CD4-positive, alpha-beta T cell treated with Interleukin-15 for 4 hours (primary cell): ENCODE measurements at places on chromosomes 12 and 14.
A peak's percentile ranks its signal among the peaks of the same experiment; 100 is the strongest.

DNA sequence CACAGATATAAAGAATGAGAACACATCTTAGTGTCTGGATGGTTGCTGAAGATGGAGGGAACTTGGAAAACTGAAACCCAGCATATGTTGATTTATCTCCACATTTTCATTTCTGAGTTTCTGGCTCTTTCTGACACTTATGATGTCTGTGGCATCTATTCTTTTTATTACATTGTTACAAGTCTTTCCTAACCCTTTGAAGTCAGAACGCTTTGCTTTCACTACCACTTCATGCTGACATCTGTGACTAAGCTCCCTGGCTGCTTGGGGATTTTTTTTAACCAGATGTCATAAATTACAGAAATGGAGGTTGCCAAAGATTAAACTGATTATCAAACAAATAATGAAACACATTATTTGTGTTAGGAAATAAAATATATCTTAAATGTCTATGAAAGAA lies 188.7 kb downstream of the KITLG start:
- no peak for DNase-seq

DNA sequence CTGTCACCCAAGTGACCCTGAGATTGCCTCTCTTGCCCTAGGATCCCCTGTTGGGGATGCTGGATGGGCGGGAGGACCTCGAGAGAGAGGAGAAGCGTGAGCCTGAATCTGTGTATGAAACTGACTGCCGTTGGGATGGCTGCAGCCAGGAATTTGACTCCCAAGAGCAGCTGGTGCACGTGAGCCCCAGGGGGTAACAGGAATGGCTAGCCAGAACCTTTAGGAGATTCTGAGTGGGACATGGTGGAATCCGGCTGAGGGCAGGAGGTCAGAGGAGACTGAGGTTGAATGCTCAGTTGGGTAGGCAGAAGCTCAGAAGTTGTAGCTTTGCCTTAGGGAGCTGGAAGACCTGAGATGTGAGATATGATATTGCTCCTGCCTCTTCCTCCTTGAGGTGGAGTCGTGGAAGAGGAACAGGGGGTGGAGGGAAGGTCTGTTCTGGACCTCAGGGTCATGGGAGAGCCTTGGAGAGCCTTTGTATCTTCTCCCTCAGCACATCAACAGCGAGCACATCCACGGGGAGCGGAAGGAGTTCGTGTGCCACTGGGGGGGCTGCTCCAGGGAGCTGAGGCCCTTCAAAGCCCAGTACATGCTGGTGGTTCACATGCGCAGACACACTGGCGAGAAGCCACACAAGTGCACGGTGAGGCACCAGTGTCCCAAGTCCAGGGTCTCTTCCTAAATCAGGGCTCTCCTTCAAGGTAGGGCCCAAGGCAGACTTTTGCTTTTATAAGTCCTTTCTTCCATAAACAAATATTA lies 6.3 kb downstream of the GLI1 start:
- no peak for DNase-seq

GRCh38 chr14:68131907-68132306 lies 312.3 kb downstream of the RAD51B start:
- no peak for DNase-seq

DNA sequence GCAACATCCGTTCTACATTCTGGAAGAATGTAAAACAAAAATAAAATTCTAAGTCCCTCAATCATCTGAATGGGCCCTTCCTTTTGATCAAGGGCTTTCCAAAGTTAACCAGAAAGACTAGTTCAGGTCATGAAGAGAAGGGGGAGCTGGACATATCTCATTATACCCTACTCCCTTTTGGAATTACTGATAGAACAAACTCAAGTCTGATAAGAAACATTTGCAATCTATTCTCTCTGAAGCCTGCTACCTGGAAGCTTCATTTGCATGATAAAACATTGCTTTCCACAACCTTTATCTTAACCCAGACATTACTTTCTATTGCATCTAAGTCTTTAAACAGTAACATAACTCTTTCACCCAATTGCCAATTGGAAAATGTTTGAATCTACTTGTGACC lies 8.3 kb upstream of the ACSM4 start:
- no peak for DNase-seq

DNA sequence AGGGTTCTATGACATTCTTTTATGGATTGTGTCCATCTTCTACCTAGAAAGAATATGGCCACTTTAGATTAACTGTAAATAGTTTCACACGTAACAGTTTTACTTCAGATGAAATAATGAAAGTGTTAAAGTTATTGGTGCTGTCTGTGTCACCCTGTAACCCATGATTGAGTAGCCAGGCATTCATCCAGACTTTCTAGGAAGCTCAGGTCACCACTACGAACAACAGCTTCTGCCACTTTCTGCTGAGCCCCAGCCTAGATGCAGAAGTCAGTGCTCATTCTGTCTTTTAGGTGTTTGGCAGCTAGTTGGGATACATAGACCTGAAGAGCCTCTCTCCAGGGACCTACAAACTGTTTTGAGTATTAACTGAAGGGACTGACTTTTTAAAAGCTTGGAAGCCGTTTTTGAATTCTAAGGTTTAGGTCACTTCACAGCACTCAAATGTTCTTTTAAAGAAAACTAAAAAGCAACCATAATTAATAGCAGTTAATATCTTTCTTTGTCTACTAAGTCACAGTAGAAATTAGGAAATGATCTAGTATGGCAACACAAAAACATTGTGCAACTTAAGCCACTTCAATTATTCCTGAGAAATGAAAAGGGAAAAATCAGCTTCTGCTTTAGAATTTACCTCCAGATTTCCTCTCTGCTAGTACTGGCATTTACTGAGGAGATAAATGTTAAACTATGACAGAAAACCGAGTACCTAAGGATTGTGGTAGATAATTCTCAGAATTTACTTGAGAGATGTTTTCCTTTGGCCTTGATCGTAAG lies 266.9 kb downstream of the CCDC91 start:
- DNase-seq: no peak

DNA sequence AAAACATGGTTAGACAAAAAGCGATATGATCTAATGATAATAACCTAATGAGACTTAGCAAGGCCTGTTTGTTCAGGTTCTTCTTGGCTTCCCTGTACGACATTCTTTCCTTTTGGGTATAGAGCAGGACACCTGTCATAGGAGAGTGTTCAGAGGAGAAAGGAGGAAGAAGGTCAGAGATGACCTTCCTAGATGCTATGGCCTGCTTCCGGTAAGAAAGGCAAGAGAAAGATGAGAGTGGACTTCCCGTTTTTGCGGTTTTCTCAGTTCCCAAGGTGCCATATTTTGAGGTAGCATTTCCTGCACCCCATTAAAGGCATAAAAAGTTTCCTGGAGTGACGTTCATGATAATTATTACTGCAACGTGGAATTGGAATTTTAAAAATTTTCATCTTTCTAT lies 8.7 kb downstream of the CLEC4E start:
- DNase-seq: no peak

DNA sequence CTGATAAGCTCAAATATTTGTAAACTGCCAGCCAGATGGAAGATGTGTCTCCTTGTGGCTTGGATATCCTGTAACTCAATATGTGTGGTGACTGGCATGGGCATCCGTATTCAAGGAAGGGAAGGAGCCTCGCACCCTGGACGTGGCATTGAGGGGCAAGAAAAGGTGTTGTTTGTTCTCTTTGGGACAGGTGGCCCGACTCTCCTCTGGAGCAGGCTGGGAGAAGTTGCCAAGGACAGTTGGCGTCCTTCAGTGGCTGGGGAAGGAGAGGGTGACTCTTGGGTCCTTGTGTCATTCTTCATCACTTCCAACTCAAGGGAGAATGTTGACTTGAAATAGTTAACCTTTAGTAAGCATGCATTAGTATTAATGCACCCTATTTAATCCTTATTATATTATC lies 39.6 kb downstream of the CACNA1C start:
- no peak for DNase-seq

GRCh38 chr12:94100211-94100627 lies 48.2 kb upstream of the PLXNC1 start:
- DNase-seq: peak; percentile 14

- no peak for DNase-seq
Observed at GRCh38 chr12:62683776-62684569, 217.3 kb downstream of the MON2 start.

- no peak for DNase-seq
Observed at GRCh38 chr14:45664668-45665356, 411.8 kb upstream of the MIS18BP1 start.

DNA sequence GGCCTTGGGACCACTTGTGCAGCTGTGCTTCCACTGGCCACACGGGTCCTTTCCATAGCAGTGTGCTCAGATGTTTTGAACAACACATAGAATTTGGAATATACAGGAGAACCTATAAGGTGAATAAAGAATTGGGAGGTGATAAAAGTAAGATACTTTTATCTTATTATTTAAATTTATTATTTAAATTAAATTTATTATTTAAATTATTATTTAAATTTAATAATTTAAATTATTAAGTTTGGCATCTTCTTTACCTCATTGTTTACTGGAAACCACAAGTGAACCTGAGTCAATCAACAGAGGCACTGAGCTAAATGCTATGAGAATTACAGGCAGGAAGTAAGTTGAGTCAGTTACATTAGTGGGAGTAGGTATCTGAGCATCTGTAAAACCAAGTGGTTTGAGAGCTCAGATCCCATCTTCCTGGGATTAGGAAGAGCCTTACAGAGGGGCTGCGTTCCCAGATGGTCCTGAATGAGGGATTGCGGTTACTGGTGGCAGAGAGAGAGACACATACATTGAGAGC lies 103.1 kb downstream of the ESR2 start:
- DNase-seq: no peak

GRCh38 chr12:2076196-2076570 lies 23.4 kb downstream of the CACNA1C start:
- DNase-seq: no peak

DNA sequence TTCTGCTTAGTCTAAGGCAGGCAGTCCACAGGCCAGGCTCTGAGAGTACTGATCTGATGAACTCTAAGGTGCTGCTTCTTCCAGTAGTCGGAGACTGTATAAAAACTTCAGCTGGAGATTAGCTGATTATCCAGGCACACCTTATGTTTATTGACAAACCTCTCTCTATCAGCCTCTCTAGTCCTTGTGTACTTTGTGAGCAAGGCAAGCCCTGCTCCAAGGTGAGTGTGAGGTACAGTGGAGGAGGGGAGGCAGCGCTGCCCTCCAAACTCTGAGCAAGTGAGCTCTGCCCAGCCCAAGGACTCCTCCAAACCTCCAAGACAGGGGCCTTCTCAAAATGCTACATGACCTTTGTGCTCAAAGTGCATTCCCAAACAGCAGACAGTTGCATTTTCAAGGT lies 95.9 kb upstream of the CDKN3 start:
- no peak for DNase-seq

DNA sequence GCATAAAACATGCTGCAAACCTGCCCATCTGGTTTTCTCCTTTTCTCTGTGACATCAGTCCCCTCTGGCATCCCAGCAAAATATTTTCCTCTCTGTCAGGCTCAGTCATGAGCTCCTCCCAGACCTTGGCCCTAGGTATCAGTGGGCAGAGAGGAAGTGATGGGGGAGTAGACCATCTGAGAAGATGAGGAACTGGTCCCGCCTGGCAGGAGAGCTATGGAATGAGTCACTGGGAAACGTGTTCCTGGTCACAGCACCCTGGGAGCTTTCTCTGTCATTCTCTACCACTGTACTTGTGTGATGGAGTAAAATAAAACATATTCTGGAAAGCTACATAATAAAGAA lies 5.0 kb upstream of the SRSF9 start:
- DNase-seq: no peak

DNA sequence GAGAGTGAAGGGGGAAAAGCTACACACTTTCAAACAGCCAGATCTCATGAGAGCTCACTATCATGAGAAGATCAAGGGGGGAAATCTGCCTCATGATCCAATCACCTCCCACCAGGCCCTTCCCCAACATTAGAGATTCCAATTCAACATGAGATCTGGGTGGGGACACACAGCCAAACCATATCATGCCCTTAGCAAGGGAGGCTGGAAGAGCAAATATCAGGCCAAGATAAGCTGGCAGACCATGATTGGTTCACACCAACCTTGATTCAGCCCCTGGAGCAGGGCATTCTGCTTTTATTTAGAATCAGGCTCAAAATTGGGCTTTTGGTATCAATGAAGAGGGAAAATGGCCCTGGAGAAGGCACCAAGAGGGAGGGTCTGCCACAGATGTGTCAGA lies 137.4 kb downstream of the PRKCH start:
- DNase-seq: no peak

DNA sequence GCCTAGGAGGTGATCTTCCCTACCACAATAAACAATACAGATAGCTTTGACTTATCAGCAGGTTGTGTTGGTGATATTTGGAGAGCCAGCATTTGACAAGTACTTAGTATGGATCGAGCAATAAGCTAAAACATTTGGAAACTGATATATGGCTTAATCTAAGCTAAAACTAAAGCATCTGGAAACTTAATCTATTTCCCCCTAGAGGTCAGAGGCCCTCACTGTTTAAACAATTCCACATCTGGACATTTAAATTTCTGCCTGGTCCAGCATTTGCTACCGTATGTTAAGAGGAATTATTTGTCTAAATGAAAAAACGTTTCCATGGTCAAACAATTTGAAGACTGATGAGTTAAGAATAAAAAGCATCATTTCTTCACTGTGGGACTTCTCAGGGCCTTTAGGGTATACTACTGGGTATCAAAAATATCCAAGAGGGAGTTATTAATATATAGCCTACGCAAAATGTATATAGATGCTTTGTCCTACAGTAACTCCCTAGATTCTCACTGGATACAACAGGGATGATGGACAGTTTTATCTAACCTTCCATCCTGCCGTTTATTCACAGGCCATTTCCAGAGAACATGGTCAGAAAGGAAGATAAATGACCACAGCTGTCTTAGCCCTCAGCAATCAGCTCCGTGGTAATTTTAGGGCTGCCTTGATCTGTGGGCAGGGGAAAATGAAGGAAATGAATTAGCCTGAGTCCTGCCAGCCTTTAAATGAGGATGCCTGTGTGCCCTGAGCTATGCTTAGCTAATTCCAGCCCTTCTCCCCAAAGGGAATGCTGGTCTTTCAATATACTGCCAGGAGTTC lies 135.4 kb upstream of the NUDT4 start:
- DNase-seq: no peak

- no peak for DNase-seq
Observed at GRCh38 chr14:99163446-99163845, 108.6 kb downstream of the BCL11B start.

- no peak for DNase-seq
Observed at GRCh38 chr14:63286071-63286470, 32.7 kb downstream of the GPHB5 start.

DNA sequence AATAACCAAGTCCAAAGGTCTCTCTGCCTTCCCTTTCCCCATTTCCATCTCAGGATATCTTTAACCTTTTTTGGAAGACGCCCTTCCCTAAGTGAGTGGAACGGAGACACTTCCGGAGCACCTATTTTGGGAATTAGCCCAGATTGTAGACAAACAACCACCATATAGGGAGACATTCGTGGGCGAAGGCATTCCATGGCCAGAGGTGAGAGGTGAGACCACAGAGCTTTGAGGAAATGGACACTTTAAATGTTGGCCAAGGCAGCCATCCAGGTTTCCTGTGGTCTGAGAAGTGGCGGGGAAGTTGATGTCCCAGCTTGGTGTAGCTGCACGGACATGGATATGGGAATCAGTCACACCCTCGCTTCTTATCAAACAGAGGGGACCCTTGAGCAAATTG lies 69.4 kb upstream of the BDKRB2 start:
- DNase-seq: no peak
